Dermis microvascular lymphatic vessel endothelial cell (primary cell): ENCODE measurements at places on chromosomes 1 and 21. TPM values are rescaled to one million over a fixed set of nuclear protein-coding genes. Genes with fewer than 3 reads are reported as not detected.

DNA sequence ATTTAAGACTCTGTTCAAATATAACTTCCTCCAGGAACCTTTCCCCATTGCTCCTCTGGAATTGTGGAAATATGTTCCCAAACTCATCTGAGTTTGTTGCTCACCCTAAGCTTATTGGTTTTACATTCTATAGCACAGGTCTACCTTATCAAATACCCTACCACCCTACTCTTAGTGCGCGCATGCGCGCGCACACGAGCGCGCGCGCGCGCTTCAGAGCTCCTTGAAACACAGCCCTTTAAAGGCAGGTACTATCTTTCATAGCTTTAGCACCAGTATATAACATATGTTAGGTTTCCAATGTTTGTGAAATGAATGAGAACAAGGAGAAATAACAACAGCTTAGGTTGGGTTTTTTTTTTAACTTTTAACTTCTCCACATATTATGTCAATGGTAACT lies 3.5 kb downstream of the IPP start:
- no peak for DNase-seq

DNA sequence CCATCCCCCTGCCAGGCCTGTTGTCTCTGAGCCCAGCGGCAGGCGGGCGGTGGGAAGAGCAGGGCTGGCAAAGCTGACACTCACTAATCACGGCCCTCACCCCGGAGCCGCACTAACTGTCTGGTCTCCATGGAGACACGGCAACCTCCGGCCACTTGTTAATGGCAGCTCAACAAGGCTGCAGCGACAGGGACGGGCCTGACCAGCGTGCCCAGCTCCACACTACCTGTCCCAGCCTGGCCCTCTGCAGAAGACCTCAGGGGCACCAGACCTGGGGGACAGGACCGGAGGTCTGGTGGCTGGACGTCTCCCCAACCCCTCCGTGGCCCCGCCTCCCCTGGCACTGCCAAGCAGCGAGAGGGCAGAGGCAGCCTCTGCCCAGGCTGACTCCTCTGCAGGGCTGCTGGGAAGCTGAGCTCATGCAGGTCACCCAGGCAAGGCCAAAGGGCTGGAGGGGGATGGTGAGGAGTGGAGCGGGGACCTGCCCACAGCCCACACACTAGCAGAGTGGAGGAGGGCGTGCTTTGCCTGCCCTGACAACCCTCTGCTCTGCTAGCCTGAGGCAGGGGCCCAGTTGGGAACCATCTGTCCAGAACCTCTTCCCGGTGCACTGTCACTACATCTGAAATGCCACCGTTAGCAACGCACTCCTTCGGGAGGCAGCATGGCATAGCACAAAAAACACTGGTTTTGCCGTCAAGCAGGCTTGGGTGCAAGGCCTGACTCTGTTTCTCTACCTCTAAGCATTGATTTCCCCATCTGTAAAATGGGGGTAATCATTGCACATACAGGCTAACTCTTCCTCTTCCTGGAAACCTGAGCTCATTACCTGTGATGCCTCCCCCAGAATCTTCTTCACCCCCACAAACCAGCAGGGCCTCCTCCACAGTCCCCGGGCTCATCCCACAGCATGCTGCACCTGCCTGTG lies 29.6 kb upstream of the WASF2 start:
- no peak for DNase-seq

GRCh38 chr1:40185951-40186864 lies 25.0 kb downstream of the RLF start:
- DNase-seq: no peak

GRCh38 chr1:30405631-30406212 lies 317.7 kb downstream of the MATN1 start:
- no peak for DNase-seq

DNA sequence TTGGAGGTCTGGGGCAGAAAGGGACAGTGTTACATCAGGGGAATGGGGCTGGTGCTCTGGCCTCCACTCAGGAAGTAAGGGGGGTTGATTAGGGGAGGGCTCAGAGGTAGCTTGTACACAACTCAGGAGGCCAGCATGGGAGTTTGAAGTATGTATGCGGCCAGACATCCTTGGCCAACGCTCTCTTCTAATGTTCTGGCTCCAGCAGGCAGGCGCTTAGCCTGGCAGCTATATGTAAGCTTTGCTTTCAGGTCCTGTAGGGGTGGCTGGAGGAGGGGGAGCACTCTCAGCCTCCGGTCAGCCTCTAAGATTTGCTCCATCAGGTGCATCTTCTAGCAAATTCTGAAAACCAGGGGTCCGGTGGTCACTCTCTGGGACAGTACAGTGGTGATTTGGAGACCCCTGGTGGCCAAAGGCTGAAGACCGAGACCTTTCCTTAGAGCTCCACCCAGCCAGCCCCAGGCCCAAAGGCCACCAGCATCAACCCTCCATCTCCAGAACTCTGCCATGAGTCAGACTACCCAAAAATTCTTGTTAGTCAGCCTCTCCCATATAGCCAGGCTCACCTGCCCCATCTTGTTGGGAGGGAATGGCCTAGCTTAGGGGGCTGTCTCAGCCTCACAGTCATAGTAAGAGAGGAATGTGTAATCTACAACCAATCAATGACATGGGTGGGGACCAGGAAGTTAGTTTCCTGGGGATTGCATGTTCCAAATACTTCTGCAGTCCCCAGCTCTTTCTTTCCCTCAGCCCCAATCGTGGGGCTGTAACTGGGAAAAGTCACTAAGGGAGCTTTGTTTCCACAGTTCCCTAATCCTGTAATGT lies 9.7 kb upstream of the COL8A2 start:
- DNase-seq: peak; percentile 63

GRCh38 chr1:111990878-111991718 lies 1.6 kb upstream of the KCND3 start:
- peak; percentile 23 for DNase-seq

GRCh38 chr1:87720561-87720960 lies 391.9 kb downstream of the LMO4 start:
- no peak for DNase-seq

- DNase-seq: no peak
These were observed 111.4 kb downstream of the TBX19 start for GRCh38 chr1:168391851-168392681.

GRCh38 chr1:21327566-21328323 lies 37.5 kb upstream of the ECE1 start:
- no peak for DNase-seq

- DNase-seq: no peak
These were observed 61.5 kb upstream of the SELENON start for GRCh38 chr1:25738499-25738898.

GRCh38 chr1:162015196-162015595 lies 8.5 kb downstream of the OLFML2B start:
- DNase-seq: no peak

GRCh38 chr1:167052389-167052788 lies 37.8 kb downstream of the GPA33 start:
- DNase-seq: no peak

DNA sequence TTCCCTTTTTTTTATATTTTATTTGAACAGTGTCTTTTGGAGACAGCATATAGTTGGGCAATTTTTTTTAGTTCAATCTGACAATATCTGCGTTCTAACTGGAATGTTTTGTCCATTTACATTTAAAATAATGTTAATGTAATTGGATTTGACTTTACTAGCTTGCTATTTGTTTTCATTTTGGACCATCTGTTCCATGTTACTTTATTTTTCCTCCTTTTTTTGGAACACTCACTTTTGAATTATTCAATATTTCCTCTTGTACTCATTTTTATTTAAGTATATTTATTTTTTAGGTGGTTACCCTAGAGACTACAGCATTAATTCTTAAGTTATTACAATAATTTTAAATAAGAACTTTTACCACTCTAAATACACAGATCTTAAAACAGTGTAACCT lies 62.8 kb upstream of the C1orf87 start:
- DNase-seq: no peak

GRCh38 chr21:34143685-34144182 lies 70.4 kb downstream of the MRPS6 start:
- DNase-seq: no peak

DNA sequence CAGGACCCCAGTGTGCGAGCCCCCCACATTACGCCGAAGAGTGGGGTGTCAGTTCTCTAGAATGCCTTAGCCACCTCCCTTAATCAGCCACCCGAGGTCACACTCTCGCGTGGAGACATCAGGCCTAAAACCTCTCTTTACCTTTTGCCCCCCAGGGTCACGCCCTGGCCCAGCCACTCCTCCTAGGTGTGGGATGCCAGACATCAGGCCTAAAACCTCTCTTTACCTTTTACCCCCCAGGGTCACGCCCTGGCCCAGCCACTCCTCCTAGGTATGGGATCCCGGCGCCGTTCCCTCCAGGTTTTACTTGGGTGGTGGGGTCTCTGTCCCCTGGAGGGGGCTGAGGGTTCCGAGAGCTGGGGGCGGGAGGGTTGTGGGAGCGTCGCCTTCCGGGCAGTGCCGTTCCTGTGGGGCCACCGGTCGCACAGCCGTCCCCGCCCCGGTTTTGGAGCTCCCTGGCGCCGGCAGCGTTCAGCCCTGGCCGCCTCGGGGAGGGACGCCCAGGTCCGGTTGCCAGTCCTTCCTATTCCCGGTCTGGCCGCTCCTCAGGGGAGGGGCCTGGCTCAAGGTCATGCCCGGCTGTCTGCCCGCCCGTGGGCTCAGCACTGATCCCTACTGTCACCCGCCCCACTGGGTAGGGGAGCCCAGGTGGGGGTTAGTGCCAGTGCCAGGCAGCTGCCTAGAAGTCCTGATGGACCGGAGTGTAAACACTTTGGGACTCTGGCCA lies 882 bp downstream of the VPS13D start:
- DNase-seq: no peak

DNA sequence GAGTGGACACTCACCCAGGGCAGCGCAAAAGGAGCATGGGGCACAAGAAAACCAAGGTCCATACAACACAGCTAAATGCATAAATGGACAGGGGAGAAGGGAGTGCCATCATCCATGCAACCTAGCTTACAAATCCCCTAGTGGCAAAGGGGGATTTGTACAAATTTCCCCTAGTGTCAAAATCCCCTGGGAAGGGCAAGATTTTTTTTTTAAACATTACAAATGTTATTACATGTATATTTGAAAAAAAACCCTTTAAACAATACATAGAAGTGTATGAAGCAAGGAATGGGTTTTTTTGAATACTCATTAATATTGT lies 89.6 kb upstream of the IVNS1ABP start:
- DNase-seq: no peak

GRCh38 chr1:91682882-91683597 lies 182.4 kb downstream of the CDC7 start:
- no peak for DNase-seq

DNA sequence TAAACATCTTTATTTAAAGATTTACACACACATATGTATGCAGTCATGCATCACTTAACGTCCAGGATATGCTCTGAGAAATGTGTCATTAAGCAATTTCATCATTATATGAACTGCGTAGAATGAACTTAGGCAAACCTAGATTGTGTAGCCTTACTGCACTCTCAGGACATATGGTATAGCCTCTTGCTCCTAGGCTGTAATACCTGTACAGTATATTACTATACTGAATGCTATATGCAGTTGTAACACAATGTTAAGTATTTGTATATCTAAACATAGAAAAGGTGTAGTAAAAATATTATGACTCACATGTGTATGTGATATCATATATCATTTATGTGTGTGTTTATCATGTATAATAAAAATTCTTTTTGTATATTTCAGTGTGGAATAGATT lies 73.2 kb upstream of the QSOX1 start:
- no peak for DNase-seq

DNA sequence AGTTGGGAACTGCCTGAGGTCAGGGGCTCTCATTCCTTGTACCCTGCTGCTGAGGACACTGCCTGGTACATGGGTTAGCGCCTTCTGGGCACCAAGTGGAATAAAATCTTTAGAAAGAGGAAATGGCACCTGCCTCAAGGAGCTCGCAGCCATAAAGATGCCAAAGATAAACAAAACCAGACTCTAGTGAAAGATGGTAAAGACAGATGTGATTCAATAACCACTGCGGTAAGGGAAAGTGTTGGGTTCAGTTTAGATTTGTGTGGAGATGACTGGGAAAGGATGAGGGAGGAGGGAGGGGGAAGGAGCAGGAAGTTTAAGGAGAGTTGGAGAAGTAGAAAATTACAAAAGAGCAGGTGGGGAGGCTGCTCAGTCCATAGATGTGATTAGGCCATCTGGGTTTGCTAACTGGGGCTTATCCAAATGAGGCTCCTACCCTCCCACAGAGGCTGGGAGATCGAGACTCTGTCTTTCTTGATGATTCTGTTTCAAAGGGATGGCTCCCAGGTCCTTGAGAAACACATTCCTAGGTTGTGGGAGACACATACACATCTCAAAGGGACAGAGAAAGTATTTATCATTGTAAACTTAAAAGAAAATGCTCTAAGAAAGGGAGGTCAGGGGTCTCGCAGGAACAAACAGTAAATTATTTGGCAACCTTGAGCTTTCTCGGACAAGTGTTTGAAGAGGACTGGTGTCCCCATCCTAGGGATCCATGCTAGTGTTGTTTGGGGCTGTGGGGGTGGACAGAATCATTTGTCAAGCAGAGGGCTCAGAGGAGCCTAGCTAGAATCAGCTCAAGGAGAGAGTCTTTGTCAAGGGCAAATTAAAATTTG lies 65.7 kb upstream of the MORC3 start:
- no peak for DNase-seq

DNA sequence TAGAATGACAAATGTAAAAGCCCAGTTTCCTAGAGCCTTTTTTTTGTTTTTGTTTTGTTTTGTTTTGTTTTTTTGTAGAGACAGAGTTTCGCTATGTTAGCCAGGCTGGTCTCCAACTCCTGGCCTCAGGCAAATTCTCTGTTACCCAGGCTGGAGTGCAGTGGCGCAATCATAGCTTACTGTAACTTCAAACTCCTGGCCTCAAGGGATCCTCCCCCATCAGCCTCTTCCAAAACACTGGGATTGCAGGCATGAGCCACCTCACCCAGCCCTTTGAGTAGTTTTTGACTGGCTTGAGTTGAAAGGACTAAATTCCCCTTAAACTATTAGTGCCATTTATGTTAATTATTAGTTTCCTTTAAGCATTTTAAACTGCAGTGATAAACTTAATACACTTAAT lies 28.8 kb upstream of the ZBTB18 start:
- no peak for DNase-seq

GRCh38 chr1:170853302-170853701 lies 82.0 kb upstream of the MROH9 start:
- no peak for DNase-seq

DNA sequence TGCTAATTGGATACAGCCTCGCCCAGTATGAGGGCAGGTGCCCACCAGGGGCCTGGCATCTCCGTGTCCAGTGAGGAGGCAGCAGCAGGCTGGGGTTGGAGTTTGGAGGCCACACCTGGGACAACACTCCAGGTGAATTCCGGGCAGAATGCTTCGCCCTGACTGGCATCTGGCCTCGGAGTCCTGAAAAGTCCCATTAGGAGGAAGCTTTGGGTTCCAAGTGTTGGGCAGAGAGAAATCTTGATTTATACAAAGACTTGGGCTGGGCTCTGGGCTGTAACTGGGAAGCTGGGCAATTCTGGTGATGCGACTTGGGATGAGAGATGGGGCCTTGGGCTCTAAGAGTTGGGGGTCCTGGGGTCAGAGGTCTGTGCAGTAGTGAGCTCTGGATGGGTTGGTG lies 48.1 kb upstream of the CSF3R start:
- DNase-seq: no peak

- no peak for DNase-seq
These were observed 9.8 kb downstream of the DUSP10 start for GRCh38 chr1:221732052-221732451.

CR1L gene
- not detected in 2 replicates for total RNA-seq

CLCA4 gene
- total RNA-seq: not detected in 2 replicates

OR6N1 gene
- not detected in 2 replicates for total RNA-seq

DAP3 gene
- total RNA-seq: 38.0 and 39.1 TPM in 2 replicates

MATN1 gene
- total RNA-seq: under 0.01 TPM in 1 of 2 replicates, not detected in the other

GJA4 gene
- 62.4 and 70.5 TPM in 2 replicates for total RNA-seq

TRABD2B gene
- total RNA-seq: under 0.01 TPM in 1 of 2 replicates, not detected in the other

LCK gene
- total RNA-seq: under 0.01 TPM in 2 replicates

CLEC20A gene
- not detected in 2 replicates for total RNA-seq

CASP9 gene
- 3.2 and 3.5 TPM in 2 replicates for total RNA-seq

CYP4A22 gene
- total RNA-seq: not detected in 2 replicates
